ENCODE measurements at places on chromosomes 2 and 18.

DNA sequence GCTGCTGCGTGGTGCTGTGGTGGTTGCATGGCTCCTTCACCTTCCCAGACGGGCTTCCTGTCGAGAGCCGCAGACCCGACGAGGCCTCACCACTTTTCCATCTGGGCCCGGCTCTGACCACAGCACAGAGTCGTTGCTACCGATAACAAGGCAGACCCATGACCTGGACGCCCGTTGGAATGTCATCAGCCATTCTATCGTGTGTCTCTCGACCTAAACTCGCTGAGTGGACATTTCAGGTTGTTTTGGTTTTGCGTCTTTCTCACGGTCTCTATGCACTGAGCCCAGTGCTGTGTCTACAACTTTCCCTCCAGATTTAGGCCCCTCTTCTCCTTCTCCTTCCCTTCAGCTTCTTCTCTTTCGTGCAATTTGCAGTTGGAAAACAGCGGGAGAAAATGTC, 204.7 kb upstream of the TPO start:
- no peak for DNase-seq

DNA sequence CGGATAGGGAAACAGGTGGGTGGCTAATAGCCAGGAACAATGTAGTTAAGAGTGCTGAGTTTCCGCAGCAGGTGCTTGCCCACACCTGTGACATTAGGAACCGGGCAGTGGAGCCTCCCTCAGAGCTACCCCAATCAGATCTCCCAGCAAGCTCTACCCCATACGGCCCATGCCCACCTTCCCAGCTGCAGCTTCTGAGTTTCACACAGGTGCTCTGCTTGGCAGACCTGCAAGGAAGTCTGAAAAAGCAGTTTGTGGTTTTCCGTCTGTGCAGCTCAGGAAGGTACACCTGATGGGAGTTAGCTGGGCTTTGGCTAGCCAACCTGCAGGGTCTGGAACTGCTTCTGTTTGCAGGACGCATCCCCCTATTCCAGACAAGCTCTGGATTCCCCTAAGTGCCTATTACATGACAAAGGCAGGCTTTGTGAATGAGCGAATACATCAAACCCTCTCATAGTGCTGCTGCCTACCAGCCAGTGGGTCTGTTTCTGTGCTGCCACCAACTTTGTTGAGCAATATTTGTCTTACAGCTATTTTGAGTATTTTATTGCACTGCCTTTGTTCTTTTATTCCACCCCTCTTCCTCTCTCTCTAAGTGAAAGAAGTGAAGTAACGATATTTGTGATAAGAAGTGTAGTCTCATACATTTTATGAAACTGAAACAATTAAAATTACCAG, 24.7 kb upstream of the CEP68 start:
- no peak for DNase-seq

- DNase-seq: no peak
These were observed 17.0 kb downstream of the TTLL4 start for GRCh38 chr2:218727502-218728165.

DNA sequence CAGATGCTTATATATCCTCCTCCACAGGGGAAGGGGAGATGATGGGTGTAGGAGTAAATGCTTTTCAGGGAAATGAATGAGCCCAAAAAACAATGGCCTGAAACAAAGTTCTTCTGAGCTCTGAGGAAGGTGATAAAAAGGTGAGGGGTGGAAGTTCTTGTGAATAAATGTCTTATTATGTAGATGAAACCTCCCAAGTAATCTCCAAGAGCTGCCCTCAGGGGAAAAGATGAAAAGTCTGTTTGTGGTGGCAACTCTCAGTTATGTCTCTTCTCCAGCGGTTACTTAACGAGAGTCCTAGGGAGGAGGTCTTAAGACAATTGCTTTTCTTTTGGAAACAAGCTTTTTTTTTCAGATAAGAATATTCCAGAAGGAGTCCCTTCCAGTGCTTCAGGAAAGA, 115.5 kb upstream of the CHAC2 start:
- DNase-seq: no peak

DNA sequence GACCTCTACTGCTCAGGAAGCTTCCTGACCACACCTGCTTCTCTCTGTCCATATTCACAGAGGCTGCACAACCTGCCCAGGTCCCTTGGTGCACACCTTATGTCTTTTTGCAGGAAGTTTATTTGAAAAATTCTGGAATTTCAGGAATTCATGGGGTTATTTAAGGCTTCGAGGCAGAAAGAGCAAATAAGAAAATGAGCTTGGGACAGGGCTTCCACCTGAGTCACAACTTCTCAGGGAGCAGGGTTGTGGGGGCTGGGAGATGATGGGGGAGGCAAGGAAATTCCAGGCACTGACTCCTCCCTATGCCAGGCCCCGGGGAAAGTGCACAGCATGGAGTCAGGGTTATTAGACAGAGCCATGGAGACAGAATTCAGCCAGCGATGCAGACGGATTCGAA, 57.7 kb downstream of the INHBB start:
- no peak for DNase-seq

GRCh38 chr2:158663796-158664195, 131.3 kb upstream of the DAPL1 start:
- DNase-seq: no peak

- DNase-seq: no peak
These were observed 10.2 kb upstream of the HTR2B start for GRCh38 chr2:231134910-231135655.

DNA sequence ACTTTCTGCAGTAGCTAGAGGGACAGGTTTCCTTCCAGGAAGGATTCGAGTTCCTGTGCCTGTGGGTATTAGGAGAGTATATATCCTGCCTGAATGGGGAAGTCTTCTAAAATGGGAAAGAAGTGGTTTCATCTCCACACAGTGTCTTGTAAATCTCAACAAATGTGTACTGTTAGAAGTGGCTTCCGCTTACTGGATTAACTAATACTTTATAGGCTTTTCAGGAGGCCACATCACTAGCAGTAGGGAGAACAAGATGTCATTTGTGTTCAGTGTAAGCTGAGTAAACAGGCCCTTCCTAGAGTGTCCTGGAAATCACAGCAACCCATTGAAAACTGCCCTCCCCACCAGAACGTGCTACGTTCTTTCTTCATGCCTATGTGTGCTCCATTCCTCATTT, 12.5 kb upstream of the POLR1B start:
- DNase-seq: no peak

- DNase-seq: no peak
These were observed 37.0 kb downstream of the NABP1 start for GRCh38 chr2:191714925-191715324.

DNA sequence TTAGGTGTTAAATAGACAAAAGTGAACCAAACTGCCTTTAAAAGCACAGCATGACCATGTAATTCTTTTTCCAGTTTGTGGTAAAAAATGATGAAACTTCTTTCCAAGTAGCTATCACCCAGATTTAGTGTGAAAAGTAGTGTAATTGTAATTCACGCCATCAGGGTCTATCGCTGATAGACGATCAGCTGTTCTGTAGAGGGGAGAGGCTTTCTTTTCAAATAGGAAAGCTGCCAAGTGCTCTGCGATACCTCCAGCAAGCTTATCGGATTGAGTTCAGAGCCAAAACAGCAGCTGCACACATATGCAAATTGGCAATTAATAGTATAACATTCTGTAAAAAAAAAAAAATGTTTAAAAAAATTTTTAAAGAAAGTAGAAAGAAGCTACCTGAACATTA, 61.9 kb upstream of the PSMD14 start:
- DNase-seq: no peak

GRCh38 chr18:2715990-2716389, 60.5 kb downstream of the SMCHD1 start:
- DNase-seq: no peak

DNA sequence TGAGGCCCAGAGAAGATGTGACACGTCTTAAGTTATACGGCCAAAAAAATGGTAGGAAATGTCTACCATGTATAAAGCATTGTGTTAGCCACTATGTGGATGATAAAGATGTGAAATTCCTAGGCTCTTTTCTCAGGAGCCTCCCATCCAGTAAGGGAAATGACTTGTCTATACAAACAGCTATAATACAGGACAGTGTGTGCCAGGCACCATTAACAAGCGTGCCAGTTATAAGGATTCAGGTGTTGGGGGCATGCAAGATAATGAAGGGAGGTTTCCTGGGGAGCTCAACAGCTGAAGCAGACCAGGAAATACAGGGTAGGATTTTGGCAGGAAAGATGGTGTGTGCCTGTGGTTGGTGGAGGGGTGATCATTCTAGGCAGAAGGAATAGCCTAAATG, 37.6 kb downstream of the ALPK2 start:
- no peak for DNase-seq

- no peak for DNase-seq
These were observed 1.4 kb upstream of the DOK6 start for GRCh38 chr18:69399253-69399652.

DNA sequence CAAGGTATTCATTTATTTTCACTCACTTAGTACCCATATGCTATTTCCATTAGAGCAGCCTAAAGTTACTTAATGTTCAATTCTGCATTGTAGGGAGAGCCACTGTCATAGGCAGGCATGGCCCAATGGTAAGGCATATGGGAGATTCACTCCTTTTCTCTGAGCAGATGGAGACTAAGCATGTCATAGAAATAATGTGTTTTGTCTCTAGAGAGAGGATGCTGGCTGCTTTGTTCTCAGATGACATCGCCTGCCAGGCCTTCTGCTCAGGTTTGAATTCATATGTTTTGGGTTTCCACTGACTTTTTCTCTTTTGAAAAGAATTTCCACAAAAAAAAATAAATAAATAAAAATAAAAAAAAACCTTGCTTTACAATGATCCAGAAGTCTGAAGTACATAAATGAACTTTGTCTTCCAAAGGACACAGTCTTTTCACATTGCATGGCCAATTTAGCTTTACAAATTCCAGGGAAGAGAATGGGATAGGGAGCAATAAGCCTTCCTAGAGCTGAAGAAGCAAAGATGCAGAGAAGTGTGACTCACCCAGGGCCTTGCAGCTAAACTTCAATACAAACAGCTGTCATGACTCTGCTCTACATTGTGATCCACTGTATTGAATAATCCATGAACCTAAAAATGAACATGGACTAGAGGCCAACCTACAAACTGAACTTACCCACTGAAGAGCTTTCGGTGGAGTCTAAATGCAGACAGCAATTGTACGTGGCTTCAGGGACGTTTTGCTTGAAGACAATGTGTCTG, 422.5 kb downstream of the CMPK2 start:
- DNase-seq: no peak

- no peak for DNase-seq
These were observed 79.6 kb upstream of the SPOPL start for GRCh38 chr2:138421971-138422335.

DNA sequence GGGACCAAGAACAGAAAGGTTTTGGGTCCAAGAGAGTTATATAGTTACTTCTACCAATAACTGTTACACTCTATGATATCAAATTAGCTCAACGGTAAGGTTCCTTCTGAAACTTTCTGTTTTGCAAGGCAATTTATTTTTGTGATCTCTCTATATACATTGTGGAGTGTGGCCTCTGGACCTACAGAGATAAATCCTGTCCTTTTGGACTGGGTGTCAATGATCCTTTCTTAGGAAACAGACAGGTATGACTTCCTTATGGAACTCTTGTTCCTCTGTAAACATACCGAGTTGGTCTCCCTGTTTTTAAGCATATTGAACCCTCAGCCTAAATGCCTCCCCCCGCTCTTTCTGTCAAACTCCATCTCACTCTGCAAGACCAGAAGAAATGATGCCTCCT, 1117.8 kb downstream of the BCL11A start:
- no peak for DNase-seq

DNA sequence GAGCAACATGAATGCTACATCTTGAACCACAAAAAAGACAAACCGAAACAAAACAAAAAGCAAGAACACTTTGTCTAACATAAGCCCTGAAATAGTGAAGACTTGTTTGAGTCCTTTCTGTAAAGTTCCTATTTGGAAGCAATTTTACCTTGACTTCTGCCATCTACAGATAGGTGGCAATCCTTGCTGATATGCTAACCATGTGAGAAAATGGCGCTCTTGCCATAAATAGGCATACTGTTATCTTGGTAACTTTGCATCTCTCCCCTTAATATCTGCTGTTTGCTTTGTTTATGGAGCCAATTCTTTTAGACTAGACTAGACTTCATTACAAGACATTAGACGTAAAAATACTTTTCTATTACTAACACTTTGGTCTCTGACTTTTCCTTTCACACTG, 49.4 kb upstream of the PNPT1 start:
- DNase-seq: no peak

GRCh38 chr18:55465313-55465712, 122.7 kb downstream of the TCF4 start:
- DNase-seq: no peak

- DNase-seq: no peak
These were observed 142.1 kb downstream of the GFPT1 start for GRCh38 chr2:69244882-69245281.

GRCh38 chr2:27587025-27587424, 4.2 kb downstream of the ZNF512 start:
- DNase-seq: no peak

DNA sequence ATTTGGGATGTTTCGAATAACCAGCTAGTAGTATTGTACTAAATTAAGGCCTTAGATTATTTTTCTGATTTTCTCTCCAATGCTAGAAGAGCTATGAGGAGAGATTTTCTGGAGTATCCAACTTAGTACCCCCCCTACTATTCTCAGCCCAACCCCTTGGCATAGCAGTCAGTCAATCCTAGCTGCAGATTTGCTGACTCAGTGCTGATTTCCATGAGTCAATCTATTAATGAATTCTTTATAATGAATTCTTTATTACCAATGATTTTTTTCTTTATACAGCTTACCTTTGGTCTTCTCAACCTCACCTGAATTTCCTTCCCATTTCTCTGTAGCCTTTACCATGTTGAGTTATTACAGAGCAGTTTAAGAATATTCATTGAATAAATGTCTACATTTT, 192.8 kb upstream of the ETAA1 start:
- no peak for DNase-seq

- DNase-seq: no peak
These were observed 217.0 kb upstream of the DTNA start for GRCh38 chr18:34493099-34493544.

DNA sequence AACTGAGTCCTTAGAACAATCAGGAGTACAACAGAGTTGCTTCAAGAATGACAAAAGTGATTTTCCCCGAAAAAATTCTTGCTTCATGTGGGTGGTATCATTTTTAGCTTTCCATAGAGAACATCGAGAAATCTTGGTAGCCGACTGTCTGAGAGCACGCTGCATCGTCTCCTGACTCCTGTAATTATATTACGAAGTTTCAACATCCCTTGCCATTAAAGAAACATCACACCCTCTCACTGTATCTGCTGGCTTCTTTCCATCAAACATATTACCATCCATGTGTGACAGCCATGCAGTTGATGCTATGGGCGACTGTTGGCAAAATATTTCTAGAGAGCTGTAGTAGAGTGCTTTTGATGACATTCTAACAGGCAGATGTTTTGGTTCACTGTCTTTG, 311.2 kb downstream of the CMPK2 start:
- DNase-seq: no peak
